Nucleus accumbens (tissue), 56 donors: ENCODE measurements at places on chromosomes 11 and 22.
A peak's percentile ranks its signal among the peaks of the same experiment; 100 is the strongest.

DNA sequence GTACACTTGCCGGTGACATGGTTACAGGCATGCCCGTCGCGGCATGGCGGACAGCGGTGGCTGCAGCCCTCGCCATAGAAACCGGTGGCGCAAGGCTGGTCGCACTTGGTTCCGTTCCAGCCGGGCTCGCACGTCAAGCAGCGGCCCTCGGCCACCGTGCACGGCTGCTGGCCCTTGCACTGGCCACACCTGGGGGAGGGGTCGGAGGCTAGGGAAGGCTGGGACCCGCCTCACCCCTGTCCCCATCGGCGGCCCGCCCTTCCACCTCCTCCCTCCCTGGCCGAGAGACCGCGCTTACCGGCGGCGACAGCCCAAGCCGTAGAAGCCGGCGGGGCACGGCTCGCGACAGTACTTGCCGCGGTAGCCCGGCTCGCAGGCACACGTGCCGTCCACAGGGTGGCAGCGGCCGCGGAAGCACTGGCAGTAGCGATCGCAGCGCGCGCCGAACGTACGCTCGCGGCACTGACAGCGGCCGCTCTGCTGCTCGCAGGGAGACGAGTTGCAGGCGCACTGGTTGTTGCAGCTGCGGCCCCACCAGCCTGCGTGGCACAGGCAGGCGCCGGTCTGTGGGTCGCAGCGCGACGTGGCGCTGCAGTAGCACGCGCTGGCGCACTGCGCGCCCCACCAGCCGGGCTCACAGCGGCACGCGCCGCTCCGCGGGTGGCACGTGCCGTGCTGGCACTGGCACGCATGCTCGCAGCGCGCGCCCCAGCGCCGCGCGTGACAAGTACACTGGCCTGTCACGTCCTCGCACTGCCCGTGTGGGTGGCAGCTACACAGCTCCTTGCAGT is 6.7 kb downstream of the SCARF2 start:
- no peak for DNase-seq

- DNase-seq: peak; percentile 46
These were observed 140.0 kb downstream of the NECTIN1 start for GRCh38 chr11:119589001-119589400.

DNA sequence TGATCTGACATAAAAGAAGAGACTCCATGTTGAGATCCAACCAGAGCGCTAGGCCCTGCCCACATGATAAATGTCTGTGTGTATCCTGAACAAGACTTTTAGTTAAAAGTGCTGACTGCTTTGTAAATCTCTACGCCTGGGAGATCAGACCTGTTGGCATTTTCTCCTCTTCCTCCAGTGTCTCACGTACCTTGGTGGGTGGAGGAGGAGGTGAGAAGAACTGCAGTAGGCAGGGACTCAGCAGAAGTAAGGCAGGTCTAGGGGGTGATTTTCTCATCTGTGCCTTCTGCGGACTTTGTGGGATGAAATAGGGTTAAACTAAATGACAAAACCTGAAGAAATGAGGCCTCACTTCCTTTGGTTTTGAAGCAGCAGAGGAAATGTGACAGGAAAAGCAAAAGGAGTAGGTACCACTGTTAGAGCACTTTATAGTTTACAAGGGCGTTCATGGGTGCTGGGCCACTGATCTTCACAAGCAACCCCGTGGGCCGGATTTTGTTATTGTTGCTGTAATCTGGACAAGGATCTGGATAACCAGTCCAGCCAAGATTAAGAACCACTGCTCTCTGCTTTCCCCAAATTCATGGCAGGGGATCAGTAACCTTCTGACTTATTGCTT is 36.7 kb upstream of the PLET1 start:
- DNase-seq: no peak

DNA sequence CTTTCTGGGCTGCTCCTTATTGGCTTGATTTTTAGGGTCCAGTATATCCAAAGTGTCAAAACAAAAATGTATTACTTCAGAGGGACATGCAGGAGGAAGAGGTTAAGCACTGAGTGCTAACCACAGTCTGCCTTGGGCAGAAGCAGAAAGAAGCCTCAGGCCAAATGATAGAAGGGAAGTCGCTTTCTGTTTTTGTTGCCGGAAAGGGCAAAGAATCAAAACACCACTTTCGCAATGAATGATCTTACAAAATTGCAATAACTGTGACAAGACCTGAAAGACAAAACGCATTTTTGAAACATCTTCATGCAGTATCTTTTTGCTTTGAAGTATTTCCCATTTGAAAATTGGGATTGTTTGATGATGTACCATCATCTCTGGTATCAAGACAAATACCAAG is 70.1 kb upstream of the PICALM start:
- DNase-seq: no peak

DNA sequence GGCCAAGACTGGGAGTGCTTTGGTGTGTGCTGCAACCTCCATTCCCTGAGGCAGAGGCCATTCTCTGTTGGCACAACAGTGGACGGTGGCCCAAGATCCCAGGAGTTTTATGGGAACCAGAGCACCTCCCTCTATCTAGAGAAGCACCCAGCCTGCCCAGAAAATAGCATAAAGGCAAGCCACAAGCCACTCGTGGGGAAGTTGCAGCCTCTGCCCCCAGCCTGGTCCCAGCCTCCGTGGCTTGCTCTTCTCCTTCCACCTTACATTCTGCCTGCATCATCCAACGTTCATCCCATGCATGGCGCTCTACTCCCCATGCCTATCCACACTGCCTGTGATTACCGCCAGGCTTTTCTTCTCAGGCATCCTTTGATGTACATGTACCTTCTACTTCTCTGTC is 15.8 kb downstream of the IL17RA start:
- no peak for DNase-seq

DNA sequence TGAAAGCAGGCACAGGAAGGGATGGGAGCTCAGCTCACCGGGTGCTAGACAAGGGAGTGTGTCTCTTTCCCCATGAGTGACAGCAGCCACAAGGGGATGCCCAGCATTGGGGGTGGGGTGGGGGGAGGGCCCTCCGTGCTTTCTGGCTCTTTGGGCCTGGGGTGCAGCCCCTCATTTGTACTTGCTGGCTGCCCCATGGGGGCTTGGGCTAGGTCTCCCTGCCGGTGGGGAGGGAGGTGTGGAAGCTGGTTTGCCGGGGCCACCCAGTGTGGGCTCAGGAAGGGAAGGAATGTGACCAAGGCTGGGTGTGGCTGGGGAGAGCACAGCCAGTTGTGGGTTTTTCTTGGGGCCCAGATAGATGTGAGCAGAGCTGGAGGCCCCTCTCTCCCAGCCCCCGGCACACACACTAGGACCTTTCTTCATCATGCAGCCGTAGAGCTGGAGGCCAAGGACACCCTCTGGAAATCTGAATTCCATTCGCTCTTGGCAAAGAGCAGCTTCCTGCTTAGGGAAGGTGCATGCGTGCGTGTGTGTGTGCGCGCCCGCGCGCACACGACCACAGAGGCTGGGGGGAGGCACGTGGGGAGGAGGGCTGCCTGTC is 25.8 kb downstream of the KCNQ1OT1 start:
- DNase-seq: no peak

GRCh38 chr11:11845551-11845950 is 3.8 kb downstream of the USP47 start:
- DNase-seq: no peak

- DNase-seq: no peak
These were observed 530.5 kb upstream of the CCDC90B start for GRCh38 chr11:83816572-83817187.

GRCh38 chr11:67027943-67028542 is 5.1 kb downstream of the SYT12 start:
- DNase-seq: no peak

DNA sequence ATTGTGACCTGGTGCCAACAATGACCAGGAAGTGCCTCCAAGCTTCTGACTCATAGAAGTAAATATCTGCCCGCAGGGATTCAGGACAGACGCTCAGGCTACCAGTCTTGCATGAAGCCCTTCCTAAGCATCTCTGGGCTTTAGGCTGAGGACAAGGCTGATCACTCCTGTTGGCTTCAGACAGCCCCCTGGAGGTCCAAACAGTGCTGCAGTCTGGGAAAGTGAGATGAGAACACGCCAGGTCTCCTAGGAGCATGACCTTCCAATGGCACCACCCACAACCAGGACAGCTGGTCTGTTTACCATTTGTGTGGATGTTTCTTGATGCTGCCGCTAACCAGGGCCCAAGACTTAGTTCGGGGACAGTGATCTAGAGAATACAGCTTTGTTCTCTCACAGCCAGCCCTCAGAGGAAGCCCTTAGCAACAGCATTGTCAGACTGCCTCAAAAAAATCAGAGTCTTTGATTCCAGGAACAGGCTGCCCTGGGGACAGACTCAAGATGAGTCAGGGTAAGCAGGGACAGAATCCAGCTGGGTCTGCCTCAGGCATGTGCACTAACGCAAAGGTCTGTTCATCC is 111.2 kb downstream of the ZNF280B start:
- DNase-seq: no peak

DNA sequence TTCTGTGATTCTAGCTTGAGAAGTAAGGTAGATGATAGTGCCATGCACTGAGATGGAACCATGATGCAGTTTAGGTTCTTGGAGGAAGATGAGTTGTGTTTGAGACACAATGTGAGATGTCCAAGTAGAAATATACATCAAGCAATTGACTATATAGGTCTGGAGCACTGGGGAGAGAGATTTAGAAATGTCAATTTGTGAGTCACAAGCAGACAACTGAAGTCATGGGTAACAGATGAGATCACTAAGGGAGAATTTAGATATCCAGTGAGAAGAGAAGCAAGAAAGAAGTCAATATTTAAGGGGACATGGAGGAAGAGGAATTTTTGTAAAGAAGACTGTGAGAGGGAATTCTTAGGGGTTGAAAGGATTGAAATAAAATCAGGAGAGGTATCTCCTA is 65.1 kb upstream of the RRAS2 start:
- no peak for DNase-seq

DNA sequence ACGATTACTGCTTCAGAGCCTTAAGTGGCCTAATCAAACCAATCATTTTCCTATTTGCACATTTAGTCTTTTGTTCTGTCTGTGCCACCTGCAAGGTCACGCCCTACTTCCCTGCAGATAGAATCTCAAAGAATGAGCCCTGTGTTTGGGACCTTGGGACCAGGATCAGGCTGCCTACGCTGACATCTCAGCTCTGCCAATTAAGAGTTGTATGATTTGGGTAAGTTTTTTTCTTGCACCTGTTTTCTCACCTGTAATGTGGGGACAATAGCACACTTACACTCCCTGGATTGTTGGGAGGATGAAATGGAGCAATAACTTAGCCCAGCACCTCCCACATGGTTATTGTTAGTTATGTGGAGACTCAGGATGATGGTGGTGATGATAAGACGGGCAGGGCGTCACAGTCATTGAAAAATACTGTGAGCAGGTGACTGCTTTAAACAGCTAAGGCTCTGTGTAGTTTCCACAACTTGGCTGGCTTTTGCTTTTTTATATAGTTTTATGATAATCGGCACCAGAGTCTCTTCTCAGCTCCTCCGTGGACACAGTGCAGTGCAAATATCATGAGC is 155.0 kb downstream of the ADAMTS15 start:
- no peak for DNase-seq

DNA sequence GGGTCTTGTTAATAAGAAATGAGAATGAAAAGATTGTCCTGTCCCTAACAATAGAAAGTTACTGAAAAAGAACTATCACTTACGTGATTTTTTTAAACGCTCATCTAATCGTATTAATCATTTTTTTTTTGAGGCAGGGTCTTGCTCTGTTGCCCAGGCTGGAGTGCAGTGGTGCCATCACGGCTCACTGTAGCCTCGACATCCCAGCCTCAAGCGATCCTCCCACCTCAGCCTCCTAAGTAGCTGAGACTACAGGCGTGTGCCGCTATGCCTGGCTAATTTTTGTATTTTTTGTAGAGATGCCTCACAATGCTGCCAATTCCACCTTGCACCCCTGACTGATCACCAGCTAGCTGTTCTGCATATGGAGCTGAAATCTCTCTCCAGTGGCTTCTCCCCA is 15.7 kb downstream of the PDGFB start:
- DNase-seq: no peak

DNA sequence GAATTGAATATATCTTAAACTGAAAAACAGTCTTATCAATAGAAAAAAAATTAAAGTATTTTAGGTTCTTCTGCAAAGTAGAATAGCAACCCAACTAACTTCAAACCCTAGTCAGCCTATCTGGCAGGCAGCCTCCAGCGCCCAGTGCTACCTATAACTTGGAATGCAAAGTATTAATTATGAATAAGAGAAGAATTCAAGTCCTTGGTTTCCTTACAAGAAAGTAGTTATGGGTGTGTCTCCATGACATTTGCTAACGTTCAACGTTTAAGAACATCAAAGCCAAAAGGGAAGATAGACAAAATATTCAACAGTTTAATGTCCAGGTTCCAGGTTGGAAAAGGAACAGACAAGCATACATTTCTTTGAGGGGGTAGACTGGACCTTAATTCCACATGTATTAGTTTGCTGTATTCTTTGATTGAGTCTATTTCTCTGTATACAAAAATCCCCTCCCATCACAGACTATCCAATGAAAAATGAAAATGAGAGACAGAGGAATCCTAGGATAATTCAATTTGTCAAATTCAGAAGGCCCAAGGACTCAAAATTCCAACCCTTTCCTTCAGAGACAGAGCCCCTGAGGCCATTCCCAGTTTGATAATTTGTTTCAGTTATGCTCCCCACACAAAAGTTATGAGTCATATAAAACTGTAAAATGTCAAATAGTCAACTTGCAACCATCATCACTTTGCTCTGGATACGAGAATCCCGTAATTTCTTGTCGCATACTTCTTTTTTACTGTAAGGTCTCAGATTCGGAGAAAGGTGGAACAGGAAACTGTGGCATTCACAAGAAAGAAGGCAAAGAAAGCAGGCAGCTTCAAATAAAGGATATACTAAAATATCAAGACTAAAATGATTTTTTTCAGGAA is 83.7 kb upstream of the CHRM4 start:
- DNase-seq: no peak

GRCh38 chr11:120675171-120675570 is 163.6 kb downstream of the GRIK4 start:
- no peak for DNase-seq

GRCh38 chr11:76918941-76919386 is 58.2 kb downstream of the ACER3 start:
- DNase-seq: no peak

GRCh38 chr11:130798280-130798679 is 118.0 kb downstream of the SNX19 start:
- DNase-seq: no peak

DNA sequence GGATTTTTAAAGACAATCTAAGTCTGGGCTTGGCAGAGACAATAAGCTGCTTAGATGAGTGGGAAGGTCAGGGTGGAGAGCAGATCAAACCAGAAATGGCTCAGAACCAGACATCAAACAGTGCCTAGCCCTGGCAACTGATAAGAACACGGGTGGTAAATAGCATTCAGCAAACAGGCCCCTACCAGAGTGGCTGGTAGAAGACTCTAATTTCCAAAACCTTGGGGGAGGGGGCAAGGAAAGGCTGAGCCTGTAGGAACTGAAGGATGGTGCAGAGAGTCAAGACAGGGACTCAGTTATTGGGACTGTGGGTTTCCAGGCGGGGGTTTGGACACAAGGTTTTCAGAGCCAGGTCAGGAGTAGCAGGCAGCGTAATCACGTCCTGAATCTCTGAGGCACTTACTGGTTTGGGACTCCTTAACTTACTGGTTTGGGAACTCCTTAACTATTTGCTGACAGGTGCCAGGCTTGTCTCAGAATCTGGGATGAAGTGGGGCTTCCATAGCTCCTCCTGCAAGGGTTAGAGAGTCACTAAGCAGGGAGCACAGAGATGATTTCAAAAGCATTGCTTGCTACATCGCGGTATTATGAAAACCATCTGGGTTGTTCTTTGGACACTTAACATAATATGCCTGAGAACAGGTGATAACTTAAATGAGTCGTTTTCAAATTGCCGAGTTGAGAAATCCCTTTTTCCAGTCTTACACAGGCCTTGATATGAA is 5.7 kb upstream of the ABTB2 start:
- DNase-seq: no peak

- DNase-seq: no peak
These were observed 454.9 kb upstream of the CADM1 start for GRCh38 chr11:115959081-115959486.
